ENCODE measurements at places on chromosomes 5 and 9. TPM values are rescaled to one million over a fixed set of nuclear protein-coding genes. Genes with fewer than 3 reads are reported as not detected.

- DNase-seq: no peak
Measured at GRCh38 chr9:86795823-86796553, 151.3 kb downstream of the GAS1 start.

The GABRA1 gene
- not detected for total RNA-seq

DNA sequence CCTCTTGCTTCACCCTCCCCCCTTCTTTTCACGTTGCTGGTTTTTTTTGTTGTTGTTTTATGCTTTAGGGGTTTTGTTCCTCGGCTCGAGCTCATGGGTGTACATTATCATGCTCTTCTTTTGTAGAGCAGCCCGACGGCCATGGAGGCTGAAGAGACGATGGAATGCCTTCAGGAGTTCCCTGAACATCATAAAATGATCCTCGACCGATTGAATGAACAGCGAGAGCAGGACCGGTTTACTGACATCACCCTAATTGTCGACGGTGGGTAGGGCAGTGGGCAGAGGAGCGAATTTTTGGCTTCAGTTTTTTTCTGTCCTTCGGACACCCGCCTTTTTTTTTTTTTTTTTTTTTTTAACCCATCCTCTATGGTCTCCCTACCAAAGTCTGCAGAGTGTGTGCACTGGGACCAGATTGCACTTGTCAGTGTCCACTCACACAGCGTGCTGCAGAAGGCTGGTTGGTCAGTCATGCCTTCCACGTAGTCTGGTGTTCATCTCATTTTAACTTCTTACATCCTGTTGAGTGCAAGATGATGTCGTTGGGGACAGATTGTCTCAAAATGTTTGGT is 1.3 kb downstream of the ZNF131 start:
- DNase-seq: no peak

- no peak for DNase-seq
Measured at GRCh38 chr9:137389428-137389746, 33.6 kb downstream of the EXD3 start.

The FBP1 gene
- total RNA-seq: 231 TPM

DNA sequence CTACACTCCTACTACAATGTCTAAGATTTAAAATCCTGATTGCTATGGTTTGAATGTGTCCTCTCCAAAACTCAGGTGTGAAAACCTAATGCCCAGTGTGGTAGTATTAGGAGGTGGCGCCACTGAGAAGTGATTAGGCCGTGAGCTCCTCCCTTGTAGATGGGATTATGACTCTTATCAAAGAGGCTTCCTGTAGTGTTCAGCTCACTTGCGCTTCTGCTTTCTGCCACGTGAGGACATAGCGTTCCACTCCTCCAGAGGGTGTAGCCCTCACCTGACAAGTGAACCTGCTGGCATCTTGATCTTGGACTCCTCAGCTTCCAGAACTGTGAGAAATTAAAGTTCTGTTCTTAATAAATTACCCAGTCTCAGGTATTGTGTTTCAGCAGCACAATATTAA is 33.0 kb upstream of the WHRN start:
- no peak for DNase-seq

- DNase-seq: no peak
Measured at GRCh38 chr5:129113867-129114266, 19.3 kb downstream of the ISOC1 start.

The IFNA2 gene
- not detected for total RNA-seq

DNA sequence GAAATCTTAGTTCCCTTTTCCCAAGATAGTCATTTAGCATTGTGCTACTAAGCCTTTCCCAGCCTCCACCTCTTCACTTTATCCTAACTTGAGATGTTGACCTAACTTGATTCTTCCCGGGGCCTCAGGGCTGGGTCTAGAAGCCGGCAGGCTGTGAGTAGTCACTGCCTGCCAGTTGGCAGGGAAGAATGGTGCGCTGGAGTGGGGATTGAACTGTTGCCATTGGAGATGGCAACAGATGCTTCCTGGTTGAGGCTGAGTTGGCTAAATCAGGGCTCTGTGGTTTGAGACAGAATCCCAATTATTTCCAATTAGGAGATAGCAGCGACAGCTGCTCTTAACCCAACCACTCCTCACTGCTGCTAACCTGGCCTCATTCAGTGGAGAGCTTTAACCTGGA is 343.1 kb downstream of the BRINP1 start:
- peak; percentile 45 for DNase-seq

DNA sequence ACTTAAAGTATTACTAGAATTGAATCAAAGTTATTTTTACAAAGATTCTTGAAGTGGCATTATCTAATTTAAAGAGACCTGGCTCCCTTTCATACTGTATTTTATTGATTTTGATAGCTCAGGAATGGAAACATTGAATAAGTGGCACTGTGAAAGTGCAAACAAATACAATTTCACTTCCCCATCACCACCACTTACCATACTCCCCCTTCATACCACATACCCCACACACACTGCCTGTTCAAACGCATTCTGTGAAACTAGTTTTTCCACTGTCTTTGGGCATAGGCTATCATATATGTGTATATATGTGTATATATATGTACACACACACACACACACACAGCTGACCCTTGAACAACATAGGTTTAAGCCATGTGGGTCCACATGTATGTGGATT is 62.1 kb upstream of the ATG10 start:
- no peak for DNase-seq

The CDH9 gene
- not detected for total RNA-seq

The POLR3G gene
- total RNA-seq: 2.1 TPM

DNA sequence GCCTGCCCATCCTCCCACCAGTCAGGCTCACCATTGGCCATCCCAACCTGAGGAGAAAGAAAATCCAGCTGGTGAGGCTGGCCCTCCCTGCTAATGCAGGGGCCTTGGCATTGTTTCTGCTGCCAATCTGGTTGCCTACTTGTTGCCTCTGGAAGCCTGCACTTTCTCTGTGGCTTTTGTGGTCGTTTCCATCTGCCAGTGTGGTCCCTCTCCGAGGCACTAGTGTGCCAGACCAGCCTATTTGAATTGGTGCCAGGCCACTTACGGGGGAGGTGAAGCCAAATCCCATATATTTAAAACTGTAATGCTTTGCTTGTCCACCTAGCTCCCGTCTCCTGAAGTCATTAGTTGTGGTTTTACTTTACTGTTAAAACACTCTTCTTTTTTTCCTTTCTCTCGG is 213.4 kb upstream of the ADAMTSL1 start:
- no peak for DNase-seq

The MEIKIN gene
- not detected for total RNA-seq

The MGAT1 gene
- total RNA-seq: 151 TPM

The DMRT3 gene
- total RNA-seq: not detected

DNA sequence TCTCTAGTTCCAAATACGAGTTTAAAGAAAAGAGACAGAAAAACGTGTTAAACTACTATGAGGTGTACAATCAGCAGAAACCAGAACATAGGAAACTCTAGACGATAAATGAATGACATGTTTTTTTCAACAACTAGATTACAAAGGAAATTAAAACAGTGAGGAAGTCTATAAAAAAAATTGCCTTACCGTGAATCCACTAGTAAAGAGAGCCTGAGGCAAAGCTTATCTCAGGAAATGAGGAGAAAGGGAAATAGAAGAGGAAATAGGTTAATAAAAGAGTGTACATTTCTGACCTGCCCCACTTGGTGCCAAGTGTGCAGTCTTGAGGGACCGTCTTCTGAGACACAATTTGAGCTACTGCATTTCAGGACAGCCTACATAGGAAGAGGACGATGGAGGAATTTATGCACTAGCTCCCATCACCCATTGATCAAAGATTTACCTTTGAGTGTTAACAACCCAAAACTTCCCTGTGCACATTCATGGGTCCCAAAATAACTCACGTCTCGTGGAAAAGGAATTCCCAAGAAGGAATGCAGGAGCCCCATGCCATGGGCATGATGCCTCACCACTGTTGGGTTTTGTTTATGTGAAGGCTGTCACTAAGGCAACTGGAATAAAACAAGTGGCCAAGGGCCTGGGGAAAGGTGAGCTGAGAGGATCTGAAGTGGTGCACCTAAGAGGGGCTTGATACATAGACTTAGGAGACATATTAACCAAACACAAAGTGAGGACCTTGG is 53.6 kb upstream of the SLC1A3 start:
- DNase-seq: no peak

GRCh38 chr9:126806336-126806735 is 1.5 kb downstream of the ZBTB43 start:
- no peak for DNase-seq

DNA sequence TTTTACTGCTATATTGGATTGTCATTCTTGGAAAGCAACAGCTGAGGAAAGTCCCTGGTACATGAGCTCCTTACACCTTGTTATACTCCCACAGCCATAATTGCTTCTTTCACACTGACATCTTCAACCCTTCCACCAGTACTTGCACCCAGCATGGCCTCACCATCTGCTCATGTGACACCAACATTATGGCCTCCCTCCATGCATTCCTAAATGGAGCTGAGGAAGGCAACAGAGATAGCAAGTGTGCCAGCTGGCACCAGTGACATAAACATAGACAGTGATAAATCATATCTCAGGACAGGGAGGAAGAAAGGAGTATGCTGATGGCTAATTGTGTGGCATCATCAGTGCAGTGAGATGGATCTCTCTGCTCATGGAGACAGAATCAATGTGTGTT is 119.5 kb downstream of the BAAT start:
- no peak for DNase-seq

DNA sequence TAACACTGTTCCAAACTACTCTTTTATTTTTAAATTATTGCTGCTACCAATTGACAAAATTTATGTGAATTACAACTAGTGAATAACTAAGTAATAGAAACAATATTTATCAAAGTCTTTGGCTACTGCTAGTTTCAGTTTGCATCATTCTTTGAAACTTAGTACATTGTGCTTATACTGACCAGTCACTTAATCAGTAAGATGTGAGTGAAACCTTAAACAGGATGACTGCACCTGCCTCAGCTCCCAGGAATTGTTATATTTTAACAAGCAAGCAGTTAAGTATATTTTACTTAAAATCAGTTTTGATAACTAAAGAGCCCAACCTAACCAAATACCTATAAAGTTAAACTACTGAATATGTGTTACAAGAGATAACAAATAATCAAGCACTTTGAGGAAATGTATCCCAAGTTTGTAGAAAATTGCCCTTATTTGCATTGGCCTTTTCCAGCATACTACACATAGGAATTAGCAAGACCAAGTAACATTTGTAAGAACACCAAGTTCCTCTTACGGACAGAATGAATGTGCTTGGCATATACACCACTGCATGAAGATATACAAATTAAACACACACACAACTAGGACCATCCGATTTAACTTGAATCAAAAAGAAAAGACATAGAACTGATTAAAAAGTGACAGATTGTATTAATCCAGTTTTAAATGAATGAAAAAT is 545.5 kb upstream of the DAB2 start:
- DNase-seq: no peak

The ABO gene
- total RNA-seq: 25.4 TPM

DNA sequence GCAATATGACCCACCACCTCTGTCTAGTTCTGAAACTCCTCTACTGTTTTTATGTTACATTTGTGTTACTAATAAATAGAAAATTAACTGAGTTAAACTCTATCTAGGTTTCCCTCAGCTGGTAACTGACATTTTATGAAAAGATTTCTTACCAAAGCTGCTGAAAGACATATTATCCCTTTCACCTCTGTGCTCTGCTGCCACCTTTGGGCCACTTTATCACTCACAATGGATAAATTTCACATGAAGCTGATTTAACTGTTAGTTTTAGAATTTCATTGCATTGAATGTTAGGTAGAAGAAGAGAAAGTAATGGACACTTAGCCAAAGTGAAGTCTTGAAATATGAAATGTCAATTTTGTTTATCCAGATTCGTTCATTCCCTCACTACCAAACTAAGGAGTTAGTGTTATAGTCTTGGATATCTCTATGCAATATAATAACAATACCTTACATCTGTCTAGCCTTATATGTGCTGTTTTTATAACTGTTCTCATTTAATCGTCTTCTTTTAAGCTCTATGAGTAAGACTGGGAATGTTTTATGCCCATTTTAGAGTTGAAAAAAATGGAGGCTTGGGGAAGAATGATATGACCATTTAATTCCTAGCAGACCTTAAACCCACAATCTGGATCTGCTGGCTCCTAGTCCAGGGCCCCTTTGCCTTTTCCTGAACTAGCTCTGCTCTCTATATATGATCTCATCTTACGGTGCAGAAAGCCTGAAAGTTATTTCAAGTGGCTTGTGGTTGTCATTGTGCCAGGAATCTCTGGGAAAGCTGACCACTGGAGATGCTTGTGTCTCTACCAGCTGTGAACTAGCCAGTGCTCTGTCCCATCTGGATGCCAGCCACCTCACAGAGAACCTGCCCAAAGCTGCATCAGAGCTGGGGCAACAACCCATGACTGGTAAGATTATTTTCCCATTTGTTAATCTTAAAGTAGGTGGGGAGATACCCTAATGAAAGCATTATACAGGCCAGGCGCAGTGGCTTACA is 97.1 kb downstream of the GOLPH3 start:
- DNase-seq: no peak

DNA sequence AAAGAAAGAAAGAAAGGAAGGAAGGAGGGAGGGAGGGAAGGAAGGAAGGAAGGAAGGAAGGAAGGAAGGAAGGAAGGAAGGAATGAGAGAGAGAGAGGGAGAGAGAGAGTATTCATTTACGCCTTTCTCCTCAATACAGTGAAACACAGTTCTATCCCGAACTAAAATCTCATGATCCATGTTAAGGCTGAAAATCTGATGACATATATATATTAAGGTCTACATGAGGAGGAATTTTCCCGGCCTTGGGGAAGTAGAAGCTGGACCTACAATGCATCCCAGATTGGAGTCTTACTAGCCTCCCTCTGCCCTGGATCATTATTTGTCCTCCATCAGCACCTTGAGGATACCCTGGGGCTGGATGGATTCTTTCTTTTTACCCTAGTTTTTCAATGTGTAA is 95.1 kb upstream of the DAPK1 start:
- no peak for DNase-seq

DNA sequence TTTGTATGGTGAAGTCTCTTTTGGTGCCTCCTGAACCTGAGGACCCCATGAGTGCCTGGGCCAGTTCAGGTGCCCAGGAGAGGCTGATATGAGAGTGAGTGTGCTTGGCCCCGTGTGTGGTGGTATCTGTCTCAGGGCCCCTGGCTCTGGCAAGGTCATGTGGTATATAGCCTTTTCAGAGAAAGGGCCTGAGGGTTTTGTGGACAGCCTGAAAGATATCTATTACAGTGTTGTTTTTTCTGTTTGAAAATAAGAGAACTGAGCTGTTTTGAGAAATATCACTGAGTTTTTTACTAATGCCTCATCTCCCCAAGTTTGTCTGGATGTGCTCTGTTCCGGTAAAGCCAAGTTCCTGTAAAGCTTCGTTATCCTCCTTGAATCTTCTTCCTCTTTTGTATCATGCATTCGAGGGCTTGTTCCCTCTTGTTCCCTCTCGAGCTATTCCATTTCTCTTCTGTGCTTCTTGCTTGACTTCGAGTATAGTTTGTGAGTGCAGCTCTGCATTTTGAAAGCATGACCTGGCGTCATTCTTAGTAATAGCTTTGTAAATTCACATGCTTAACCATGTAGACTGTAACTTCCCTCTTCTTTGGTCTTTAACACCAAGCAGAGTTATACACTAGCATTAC is 122.3 kb downstream of the MAST4 start:
- no peak for DNase-seq

Data from ureter (tissue), 1 donor.